ENCODE measurements at places on chromosomes 7 and 10.
A peak's percentile ranks its signal among the peaks of the same experiment; 100 is the strongest.

DNA sequence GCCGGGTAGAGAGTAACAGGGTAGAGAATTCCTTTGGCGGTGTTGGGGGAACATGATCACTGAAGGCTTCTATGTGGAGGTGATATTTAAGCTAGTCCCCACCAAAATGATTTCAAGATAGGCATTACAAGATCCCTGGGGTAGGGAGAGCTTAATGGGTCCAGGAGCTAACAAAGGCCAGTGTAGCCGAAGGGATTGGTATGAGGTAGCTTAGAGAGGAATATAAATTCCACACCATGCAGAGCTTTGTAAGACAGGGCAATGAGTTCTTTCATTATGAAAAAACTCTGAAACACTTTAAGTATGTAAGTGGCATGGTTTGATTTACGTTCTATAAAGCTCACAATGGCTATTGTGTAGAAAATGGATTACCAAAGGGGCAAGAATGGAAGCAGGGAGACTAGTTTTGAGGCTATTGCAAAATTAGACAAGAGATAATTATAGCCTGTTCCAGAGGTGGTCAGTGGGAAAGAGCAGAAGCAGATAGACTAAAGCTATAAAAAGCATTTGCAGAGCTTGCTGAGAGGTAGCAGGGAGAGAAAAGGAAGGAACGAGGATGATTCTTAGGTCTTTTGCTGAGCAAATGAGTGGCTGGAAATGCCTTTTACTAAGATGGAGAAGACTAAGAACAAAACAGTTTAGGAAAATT, 119.7 kb upstream of the SLC25A13 start:
- DNase-seq: no peak

GRCh38 chr10:100303724-100304319, 17.3 kb upstream of the BLOC1S2 start:
- DNase-seq: no peak

GRCh38 chr7:26309089-26309488, 17.4 kb downstream of the SNX10 start:
- no peak for DNase-seq

GRCh38 chr10:48792121-48792520, 107.4 kb downstream of the WDFY4 start:
- no peak for DNase-seq

DNA sequence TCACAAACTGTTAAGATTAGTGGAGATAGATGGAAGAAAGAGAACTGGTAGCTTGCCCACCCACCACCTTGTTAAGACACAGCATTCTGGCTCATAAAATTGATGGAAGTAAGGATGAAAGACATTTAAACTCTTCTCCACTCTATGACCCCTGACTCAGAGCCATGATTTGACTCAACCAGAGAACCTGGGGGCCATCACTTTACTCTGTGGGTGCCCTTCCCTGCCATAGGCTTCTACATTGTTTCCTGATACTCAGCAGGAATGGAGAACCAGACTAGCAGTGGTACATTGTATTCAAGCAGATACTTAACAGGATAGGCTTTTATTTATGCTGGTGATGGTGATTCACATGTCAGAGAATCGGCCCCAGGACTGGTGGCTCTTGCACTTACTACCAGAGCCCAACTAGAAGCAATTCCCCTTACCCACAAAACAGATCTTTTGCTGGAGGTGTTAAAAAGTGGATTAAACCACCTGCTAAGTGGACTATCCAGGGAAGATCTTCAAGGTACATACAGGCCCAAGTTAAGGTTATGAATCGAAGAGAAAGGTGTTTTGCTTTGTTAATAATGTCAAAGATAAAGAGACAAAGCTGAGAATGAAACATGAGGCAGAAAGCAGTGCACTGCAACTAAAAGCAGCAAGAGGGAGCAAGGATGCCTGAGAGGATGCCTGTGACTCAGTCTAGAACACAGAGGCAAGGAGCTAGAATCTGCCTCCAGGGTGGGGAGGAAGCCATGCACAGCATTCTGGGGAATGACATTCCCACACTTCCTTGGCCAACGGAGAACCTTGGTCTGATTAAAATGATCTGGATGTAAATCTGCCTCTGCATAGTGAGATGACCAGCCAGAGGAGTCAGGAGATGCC, 36.0 kb upstream of the GLI3 start:
- no peak for DNase-seq

- DNase-seq: no peak
Measured at GRCh38 chr10:101226491-101227428, 2.5 kb downstream of the LBX1 start.

GRCh38 chr10:72712136-72712535, 20.2 kb downstream of the MCU start:
- no peak for DNase-seq

- no peak for DNase-seq
Measured at GRCh38 chr10:22644222-22644621, 70.2 kb downstream of the PIP4K2A start.

DNA sequence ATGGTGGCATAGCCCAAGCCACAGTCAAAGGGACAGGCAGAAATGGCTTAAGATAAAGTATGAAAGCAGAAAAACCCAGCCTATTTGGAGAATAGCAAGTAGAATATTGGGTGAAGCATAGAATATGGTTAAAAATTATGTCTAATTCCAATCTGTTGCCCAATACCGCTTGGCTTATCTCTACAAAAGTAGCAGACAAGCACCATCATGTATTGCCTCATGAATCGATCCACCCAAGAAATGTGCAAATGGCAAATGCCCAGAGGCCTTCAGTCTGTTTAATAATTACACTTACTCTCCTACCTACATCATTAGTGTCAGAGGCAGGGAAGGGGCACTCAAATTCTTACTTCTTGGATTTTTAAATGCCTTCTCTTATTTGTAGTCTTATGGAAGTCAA, 130.9 kb upstream of the ADAM12 start:
- DNase-seq: no peak

DNA sequence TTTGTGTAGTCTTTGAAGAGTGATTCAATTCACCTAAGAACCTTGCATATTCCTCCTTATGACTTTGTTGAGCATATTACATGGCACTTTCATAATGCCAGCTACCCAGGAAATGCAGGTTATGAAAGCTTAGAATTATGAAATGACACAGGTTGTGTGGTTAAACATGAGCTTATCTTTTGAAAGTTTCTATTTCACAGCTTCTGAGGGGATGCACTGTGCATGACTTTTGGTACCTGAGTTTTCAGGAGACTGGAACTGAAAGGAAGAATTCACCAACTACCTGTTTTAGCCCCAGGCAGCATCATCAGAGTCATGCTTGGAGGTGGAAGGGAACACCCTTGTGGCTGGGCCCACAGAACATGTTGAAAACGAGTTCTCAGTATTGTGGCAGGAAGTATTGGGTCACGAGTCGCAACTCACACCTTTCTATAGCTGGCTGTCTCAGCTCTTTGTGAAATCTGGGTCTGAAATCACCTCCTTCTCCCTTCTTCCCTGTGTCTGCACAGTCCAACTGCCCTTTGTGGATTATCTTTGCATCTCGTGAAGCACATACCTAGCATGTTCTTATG, 228.2 kb downstream of the PTEN start:
- DNase-seq: peak; percentile 29

GRCh38 chr10:121609426-121610380, 11.5 kb upstream of the FGFR2 start:
- no peak for DNase-seq

GRCh38 chr10:128062331-128062880, 63.8 kb downstream of the MKI67 start:
- no peak for DNase-seq

GRCh38 chr10:18400201-18400905, 251.0 kb downstream of the NSUN6 start:
- DNase-seq: no peak

DNA sequence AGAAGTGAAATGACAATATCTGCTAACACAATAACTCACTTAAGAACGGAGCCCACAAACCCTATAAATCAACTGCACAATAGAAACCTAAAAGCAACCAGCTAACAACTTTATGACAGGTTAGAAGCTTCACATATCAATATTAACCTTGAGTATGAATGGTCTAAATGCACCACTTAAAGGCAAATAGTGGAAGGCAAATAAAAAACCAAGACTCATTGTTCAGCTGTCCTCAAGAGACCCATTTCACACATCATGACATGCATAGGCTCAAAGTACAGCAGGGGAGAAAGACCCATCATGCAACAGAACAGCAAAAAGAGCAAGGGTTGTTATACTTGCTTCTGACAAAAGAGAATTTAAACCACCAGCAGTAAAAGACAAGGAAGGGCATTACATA, 46.8 kb downstream of the CDC14C start:
- DNase-seq: no peak

DNA sequence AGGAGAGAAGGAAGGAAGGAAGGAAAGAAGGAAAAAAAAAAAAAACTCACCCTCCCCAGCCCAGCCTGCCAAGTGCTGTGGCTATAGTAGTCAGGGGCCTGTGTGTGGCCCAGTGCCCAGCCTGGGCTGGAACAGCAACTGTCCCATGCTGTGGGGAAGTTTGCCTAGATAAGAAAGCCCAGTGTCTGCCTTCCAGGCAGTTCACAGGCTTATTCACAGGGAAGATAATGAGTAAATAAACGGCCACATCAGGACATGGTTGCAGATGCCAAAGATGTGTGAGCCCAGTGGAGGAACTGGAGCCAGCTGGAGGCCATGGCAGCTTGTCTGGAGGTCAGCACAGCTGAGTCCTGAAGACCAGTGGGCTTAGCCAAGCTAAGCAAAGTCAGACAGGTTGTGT, 132.4 kb upstream of the FOXK1 start:
- no peak for DNase-seq

DNA sequence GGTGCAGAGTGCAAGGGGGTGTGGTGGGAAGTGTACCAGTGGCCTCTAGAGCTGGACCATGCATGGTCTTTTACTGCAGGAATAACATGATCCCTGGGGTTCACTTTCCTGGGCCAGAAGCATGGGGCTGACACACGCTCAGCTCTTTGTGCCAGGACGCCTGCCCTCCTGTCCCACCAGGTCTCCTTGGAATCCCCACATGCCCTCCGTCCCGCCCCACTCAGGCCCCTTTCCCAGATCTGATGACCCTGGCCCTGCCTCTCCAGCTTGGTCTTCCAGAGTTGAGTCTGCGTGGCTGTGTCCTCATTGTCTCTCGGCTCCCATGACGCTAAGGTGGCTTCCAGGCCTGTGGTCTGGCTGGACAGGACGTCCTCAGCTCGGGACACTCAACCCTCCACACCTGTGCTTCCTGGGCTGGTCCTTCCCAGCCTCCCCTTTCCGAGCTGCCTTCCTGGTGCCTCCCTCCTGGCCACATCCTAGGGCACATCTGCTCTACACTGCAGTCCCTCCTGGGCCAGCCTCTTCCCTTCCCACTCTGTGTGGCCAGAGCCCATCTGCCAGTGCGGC, 249.5 kb upstream of the SHH start:
- no peak for DNase-seq

GRCh38 chr10:35903021-35903420, 260.9 kb upstream of the FZD8 start:
- DNase-seq: no peak

DNA sequence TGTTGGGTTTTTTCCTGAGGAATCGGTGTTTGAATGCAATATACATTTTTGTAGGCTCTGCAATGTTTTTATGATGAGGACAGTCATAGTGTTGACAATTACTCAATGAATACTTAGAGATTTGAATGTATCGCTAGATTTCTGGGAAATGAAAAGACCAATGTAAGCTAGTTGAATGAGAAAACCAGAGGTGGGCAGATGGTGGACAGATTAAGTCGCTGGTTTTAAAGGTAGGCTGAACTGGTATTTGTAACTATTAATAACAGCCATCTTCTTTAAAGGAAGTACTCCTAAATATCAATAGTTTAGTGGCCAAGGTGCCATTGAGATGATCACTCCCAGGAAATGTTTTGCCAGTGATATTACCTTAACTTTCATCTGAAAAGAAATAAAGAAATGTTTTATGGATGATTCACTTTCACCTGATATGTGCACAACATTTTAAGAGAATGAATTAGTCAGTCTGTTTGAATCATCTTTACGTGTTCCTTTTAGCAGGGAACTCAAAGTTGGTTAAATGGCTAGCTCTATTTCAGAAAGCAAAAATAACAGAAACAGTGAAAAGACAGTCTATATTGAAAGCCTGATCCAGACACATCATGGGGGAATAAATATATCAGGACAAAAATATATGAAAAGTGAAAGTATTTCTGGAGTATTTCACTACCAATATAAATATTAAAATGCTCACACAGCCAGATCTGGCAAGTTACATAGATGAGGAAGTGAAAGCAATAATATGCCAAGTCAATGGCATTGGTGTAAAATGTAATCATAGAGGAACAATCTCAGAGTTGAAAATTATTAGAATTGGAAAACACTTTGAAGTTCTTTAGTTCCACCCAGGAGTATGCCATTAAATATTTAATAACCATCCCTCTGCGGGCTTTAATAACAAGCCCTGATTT, 20.7 kb downstream of the MET start:
- DNase-seq: no peak

DNA sequence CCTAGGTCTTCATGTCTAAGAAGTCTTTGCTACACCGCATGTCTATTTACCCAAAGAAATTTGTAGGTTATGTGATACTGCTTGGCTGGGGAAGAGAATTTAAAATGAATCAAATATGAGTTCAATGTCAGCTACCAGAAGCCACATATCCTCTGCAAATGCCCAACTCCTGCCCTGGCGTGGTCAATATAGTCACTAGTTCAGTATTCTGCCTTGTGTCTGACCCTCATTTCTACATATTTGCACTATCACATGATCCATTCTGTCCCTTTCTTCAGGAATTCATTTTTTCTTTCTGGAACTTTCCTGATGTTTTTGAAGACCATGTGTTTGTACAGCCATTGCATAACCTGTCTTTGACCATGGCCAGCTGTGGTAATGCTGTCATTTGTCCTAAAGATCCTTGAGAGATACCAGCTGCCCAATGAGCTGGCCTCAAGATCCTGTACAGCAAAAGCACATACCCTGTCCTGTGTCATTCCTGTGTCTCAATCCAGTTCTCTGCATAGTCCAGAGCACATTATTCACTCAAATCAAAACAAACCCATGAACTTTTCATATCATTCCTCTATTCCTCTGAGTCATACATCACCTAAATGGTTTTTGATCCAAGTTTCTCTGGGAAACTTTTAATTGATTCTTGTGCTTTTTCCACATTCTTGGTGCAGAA, 524.5 kb downstream of the PARD3 start:
- no peak for DNase-seq

DNA sequence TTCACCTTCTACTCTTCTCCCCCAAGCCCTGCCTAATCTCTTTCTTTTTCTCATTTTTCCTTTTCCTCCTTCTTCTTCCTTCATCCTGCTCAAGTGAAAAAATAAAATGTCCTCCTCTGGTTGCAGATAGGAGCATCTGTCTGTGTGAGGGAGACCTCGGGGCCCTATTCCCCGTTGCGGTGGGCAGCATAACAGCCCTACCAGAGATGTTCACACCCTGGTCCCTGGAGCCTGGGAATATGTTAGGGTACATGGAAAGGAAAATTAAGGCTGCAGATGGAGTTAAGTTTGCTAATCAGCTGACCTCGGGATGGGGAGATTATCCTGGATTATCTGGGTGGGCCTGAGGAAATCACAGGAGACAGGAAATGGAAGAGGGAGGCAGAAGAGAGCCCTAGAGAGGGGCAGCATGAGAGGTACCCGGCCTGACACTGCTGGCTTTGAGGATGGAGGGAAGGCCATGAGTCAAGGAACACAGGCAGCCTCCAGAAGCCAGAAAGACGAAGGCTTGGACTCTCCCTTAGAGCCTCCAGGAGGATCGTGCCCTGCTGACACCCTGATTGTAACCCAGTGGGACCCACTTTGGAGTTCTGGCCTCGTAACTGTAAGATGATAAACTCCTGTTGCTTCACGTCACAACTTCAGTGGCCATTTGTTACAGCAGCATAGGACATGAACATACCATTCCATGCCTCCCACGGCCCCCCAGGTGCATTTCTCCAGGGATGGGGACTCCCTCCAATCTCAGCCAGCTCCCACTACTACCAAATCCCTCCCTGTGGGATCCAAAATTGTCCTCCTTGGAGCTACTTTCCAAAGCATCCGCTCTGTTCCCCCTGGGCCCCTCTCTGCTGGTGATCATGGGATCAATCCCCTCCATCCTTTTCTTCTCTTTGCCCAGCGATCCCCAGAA, 39.0 kb upstream of the ZMIZ1 start:
- DNase-seq: no peak

Data from stimulated activated CD4-positive, alpha-beta T cell treated with anti-CD3 and anti-CD28 coated beads, TNF-alpha, amount 100 ng/mL, for 1 hour (primary cell).